Epithelial cell of esophagus (primary cell): ENCODE measurements at places on chromosomes 1 and 21.

DNA sequence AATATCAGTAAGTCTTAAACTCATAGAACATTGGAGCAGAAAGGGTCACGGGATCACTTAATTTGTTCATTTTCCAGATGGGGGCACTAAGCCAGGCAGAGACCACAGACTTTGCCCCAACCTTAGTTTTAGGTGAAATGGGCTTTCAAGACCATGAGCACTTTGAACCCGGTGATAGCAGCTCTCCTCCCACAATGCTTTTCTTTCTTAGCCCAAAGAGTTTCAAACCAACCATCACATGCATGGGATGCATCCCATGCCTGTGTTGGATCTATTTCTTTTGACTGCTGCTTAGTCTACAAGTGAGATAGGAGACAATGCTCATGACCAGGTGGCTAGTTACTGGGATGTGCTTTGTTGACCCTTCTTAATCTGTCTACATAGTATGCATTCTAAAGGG lies 240.6 kb downstream of the NUF2 start:
- DNase-seq, result no peak

GRCh38 chr1:209266590-209267205 lies 316.8 kb upstream of the CAMK1G start:
- peak; percentile 49 for DNase-seq

- DNase-seq, result peak; percentile 2
These were observed 177.2 kb downstream of the PLPPR4 start for GRCh38 chr1:99441299-99442095.

DNA sequence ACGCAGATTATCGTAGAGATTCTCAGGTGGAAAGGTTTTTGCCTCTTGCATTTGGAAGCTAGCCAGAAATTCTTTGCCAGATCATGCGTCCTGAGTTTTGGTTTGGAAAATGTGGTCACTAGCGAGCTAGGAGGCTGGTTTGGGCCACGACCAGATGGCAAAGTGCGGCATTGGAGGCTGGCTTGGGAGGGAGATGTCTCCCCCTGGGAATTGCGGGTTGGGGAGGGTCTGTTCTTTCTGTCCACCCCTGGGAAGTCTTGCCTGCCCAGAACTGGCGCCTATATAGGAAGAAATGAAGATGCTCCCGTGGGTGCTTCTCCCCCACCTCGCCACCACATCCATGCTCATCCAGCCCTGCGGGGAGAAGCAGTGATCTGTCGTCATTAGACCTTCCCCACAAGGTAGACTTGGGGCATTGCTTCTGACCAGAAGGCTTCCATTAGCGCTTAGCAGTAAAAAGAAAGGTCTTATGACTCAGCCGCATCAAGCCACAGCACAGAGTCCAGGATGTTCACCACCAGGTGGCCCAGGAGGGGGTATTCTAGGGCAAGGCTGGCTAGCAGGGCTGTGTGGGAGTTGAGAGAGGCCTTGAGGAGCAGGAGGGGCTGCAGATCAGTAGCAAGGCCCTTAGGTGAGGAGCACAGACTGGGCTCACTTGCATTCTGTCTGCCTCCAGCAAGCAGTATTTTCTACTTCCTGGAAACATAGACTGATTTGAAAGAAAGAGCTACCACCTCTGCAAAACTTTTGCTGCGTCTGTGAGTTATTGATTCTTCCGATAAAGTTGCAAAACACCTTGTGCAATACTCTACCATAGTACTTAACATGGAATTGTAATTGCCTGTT lies 1.5 kb upstream of the PTP4A2 start:
- DNase-seq, result peak; percentile 84

- DNase-seq, result no peak
These were observed 322.5 kb upstream of the ADGRL2 start for GRCh38 chr1:81478219-81478618.

GRCh38 chr1:161381707-161382106 lies 14.0 kb upstream of the CFAP126 start:
- no peak for DNase-seq

DNA sequence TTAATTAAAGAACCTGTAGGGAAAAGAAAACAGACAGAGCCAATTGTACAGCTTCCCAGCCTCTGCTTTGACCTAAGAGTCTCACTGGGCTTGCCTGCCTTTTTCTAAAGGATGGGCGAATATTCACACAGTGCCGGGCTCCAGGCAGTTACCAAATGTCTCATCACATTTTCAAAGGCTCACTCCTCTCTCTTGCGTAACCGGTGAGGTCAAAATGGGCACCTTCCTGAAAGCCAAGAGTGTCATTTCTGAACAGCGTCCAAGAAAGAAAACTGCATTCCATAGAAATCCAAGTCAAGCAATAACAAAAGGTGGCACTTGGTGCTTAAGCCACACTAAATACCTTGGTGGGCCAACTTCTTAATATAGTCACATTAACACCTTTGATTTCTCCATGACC lies 710 bp upstream of the PALMD start:
- peak; percentile 91 for DNase-seq

- no peak for DNase-seq
These were observed 12.7 kb upstream of the FOXE3 start for GRCh38 chr1:47403321-47403910.

DNA sequence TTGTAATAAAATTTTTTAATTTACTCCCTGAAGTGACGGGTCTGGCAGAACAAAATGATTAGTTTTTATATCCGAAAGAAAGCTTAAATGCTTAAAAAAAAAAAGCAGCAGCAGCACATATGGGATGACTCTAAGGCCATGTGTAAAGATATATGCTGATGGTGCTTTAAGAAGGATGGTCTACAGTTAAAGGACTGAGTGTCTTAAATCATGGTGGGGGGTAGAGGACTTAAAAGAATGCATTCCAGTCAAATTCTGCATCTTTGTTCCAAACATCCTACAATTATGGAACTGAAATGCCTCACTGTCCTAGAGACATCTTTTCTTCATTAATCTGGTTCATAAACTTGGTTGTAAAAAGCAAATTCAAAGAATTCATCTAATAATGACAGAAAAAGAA lies 7.0 kb downstream of the KDM5B start:
- DNase-seq, result no peak

DNA sequence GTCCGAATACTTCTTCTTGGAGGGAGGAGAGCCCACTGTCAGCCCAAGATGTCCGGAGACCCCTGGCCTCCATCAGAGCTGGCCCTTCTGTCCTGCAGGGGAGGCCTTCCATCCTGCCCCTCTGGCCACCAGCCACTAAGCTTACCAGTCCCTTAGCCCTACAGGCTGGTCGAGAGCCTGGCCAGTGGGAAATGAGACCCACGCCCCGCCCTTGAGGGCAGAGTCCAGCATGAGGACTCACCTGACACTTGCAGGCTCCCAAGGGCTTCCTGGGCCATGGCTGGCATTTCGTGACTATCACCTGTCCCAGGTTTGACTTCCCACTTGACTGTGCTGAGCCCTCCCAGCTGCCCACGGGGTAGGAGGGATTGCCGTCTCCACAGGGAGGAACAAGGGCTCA lies 361.8 kb upstream of the VAMP3 start:
- DNase-seq, result no peak

GRCh38 chr1:94305704-94306103 lies 68.3 kb upstream of the ARHGAP29 start:
- DNase-seq, result peak; percentile 82

GRCh38 chr1:37792943-37793686 lies 532 bp upstream of the MANEAL start:
- no peak for DNase-seq

DNA sequence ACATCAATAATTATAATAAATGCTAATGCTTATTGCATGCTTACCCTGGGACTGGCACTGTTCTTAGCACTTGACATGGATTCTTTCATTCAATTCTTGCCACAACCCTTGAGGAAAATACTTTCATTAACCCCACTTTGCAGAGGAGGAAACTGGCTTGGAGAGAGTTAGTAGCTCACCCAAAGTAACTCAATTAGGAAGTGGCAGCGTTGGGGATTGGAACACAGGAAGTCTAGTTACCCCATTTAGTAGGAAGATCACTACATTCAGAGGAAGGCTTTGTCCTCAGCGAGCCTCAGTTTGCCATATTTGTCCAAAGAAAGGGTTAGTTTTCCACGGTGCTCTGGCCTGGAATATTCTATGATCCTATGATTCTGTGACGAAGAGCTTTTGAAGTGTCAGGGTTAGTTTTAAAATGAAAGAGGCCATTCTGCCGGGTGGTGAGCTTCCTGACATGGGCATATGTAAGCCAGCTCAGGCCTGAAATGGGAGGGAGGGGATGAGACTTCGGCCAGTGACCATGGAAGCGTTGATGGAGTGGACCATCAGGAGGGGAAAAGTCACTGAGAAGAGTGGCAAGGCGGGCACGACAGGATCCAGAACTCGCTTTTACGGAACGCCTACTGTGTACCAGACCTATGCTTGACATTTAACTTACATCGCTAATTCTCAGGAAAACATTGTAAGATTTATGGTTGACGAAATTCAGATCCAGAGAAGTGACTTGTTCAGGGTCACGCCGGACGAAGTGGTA lies 28.2 kb upstream of the EPB41 start:
- DNase-seq, result no peak

GRCh38 chr1:2107586-2108212 lies 57.5 kb downstream of the PRKCZ start:
- no peak for DNase-seq

- peak; percentile 59 for DNase-seq
These were observed 13.7 kb upstream of the RPL5 start for GRCh38 chr1:92817986-92818764.

GRCh38 chr1:159929155-159930051 lies 4.1 kb upstream of the TAGLN2 start:
- DNase-seq, result peak; percentile 81

GRCh38 chr1:980602-981395 lies 1.1 kb downstream of the PERM1 start:
- DNase-seq, result no peak

DNA sequence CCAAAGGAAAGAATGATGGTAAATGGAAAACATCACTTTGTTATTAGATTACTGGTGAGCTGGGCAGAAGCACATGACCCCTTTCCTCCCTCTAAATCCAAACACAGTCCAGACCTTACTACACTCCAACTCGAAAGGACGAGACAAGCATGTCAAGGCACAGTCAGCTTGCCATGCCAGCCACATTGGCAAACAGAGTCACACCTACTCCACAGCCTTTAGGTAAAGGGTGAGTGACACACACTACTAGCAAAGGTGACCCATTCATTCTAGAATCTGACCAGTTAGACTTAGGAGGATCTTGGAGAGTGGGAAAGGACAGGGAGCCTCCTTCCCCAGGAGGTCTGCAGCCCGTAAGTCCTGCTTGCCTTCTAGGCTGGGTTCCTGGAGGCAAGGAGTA lies 3.0 kb downstream of the SLC44A3 start:
- DNase-seq, result peak; percentile 41

GRCh38 chr1:40353082-40353481 lies 20.4 kb upstream of the SMAP2 start:
- DNase-seq, result no peak

DNA sequence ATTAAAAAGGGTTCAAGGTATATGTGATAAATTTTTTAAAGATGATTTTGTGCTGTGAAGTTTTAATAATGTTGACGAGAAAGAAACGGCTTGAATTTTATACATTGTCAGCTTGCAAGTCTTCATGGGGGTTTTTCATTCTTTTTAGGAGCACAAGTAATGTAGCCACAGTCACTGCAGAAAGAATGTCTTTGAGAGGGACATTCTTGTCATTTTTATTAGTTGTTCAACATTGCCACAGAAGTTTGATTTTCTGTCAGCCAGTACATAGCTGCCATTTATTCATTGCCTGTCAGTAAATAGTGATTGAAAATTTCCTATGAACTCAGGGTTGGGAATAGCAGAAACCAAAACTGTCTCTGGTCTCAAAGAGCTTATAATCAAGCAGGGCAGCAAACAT lies 156.3 kb downstream of the DHRS3 start:
- DNase-seq, result no peak

DNA sequence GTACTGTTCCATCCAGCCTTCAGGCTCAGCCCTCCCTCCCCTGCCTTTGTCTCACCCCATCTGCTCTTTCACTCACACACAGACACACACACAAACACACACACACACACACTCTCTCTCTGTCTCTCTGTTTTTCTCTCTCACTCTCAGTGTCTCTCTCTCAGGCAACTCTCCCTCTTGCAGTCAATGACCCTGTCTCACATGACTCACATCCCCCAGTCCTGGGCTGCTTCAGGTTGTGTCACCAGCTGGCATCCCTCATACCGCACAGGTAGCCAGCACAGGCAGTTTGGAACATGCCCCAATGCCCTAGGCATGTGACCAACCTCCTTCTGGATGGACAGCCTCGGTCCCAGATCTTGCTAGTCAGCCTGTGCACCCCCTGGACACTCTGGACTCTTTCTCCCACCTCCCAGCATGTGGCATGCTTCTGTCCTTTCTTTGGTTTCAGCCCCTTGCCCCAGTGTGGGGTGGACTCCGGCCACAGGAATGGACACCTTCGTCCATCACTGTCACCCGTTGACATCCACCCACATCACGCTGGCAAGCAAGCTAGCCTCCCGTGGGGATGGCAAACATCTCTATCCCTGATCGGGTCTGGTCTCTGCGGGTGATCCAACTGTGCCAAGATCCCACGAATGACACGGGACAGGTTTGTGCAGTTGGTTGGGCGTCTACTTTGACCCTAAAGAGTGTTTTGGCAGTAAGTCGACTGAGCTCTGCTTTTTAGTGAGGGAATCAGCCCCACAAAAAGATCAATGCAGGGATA lies 23.4 kb upstream of the FCGR2A start:
- DNase-seq, result peak; percentile 97

- no peak for DNase-seq
These were observed 37.3 kb upstream of the SIPA1L2 start for GRCh38 chr1:232667094-232667777.

DNA sequence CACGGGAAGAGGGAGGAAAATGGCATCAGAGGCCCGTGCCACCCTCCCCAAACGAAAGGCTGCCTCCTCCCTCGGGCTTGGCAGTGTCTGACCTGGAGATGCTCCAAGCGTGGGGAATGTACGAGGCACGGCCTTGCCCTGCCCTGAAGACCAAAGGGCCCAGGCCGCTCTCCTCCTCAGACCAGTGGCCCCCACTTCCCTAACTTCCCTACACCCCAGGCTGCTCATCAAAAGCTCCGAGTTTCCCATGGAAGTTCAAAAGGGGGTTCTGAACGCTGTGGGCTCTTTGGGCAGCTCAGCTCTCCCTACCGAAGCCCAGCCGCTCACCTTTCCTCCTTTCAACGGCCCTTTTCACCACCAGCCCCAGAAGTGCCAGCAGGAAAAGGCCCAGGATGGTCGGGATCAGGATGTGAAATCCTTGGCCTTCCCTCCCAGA lies 11.8 kb downstream of the FCMR start:
- DNase-seq, result no peak

DNA sequence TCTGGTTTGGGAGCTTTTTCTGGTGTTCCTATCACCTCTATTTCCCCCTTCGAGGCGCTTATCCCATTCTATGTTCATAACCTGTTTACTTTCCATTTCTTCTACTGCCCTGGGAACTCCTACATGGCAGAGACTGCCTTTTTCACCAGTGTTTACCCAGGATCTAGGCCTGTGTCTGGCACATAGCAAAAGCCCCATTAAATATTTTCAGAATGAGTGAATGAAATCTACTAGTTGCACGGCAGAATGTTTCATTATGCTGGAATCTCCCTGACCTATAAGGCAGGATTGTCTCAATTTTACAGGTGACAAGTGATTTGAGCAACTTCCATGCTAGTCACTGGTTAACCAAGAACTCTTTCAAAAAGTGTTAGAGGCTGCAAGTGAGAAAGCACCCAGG lies 70.1 kb downstream of the PGM1 start:
- DNase-seq, result peak; percentile 92
